ENCODE measurements at places on chromosomes 2 and 18.

DNA sequence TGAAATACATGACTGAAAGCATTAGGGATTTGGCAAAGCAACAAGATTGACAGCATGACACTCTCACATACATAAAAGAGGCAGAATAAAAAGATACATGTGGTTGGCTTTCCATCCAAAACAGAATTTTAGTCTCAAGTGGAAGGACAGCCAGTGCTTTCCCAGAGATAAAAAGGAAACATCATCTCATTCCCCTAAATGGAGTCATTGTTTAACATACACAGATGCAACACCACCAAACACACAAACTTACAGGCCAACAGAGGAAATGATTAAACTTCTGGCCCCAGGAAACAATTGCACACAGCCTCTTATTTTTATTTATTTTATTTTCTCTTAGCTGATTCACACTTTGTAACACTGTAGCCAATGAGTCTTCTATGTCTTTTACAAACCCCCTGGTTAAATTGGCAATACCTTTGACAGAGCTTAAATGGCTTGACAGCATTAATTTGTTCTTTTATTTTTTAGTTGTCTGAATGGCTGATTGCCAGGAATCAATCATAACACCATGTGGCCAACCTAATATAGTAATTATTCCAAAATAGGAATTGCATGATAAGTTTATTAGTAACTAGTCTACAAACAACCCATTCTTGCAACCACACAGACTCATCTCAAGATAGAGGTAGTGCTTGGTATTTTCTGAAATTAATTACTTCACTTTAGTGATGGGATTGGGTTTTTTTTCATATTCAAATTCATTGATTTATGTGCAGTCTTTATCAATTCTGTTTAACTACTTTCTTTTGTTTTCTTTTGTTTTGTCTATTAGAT is 190.5 kb downstream of the RND3 start:
- DNase-seq, result peak; percentile 31

- DNase-seq, result no peak
Observed at GRCh38 chr2:231017231-231017598, 20.1 kb upstream of the C2orf72 start.

- DNase-seq, result peak; percentile 89
Observed at GRCh38 chr18:29418136-29418535, 1241.2 kb upstream of the CDH2 start.

DNA sequence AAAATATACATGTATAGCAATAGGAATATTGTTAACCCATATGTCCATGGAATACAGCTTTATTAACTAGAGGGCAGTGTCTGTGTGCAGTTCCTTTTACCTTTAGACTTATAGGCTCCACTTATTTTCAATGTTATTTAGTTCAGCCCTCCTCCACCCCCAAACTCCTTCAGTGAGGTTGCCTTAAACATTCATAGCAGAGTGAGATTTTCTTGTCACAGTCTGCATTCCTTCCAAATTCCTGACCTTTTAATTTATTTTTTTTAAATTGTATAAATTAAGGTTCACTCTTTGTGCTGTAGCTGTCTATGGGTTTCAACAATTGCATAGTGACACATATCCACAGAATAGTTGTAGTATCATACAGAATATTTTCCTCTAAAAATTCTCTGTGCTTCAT is 30.9 kb downstream of the TFPI start:
- DNase-seq, result no peak
